Right renal pelvis (tissue), 4 donors: ENCODE measurements at places on chromosomes 3 and 15.

- no peak for DNase-seq
Measured at GRCh38 chr3:29711255-29711771, 430.4 kb downstream of the RBMS3 start.

DNA sequence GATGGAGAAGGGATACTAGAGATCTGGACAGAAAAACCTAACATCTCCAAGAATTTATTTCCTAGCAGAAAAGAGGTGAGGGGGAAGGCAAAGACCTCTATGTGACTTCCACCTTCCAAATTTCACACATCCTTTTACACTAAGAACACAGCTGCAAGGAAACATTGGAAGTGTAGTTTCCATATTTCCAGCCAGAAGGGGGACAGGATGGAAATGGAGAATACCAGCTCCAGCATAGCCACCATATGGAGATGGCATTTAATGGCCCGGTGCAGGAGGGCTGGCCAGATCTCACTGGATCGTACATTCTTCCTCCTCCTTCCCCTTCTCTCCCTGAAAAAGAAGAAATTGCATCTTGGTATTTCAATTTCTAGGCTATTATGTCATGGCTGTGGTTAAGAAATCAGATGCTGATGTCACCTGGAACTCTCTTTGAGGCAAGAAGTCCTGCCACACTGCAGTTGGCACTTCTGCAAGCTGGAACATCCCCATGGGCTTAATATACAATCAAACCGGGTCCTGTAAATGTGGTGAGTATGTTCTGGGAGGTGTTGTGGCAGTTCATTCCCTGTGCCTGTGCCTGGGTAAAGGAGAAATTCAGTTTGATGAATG is 36.9 kb upstream of the TF start:
- DNase-seq: no peak

- no peak for DNase-seq
Measured at GRCh38 chr15:52496776-52497470, 31.8 kb downstream of the MYO5A start.

DNA sequence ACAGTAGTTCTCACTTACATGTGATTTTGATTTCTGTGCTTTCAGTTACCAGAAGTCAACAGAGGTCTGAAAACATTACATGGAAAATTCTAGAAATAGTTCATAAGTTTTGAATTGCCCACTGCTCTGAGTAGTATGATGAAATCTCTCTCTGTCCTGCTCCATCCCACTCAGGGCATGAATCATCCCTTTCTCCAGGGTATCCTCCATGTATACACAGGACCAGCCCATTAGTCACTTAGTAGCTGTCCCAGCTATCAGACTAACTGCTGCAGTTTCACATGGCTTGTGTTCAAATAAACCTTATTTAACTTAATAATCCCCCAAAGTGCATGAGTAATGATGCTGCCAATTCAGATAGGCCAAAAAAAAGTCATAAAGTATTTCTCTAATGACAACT is 38.6 kb downstream of the EPHA3 start:
- DNase-seq: no peak
